Naive B cell (primary cell): ENCODE measurements at places on chromosomes 2 and 18.
A peak's percentile ranks its signal among the peaks of the same experiment; 100 is the strongest.

DNA sequence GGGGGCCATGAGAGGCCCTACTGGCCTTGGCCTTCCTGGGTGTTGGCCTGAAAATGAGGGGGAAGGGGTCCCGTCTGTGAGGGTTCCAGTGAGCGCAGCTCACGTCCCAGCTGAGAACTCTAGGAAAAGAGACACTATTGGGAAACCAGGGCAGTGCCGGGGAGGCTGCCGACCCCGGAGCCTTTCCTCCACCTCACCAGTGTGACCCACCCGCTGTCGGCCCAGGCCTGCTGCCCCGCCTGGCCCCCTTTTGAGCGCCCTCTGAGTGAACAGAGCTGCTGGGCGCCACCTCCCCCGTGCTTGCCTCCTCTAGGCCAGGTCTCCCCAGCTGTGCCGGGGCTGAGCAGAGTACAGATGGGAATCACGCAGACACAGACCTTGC is 17.5 kb upstream of the ARHGEF4 start:
- H3K4me3 ChIP-seq = no peak overlapping the region
- peaks cover 3% of the 10 kb centered on the region for H3K4me1 ChIP-seq
- H3K27ac ChIP-seq = no peak overlapping the region
- no peak for DNase-seq

- no peak for DNase-seq
- H3K4me1 ChIP-seq = peaks cover 14% of the 10 kb centered on the region
- no peak overlapping the region for H3K4me3 ChIP-seq
- H3K27ac ChIP-seq = no peak overlapping the region
These were observed 28.9 kb downstream of the EIPR1 start for GRCh38 chr2:3348767-3349166.

DNA sequence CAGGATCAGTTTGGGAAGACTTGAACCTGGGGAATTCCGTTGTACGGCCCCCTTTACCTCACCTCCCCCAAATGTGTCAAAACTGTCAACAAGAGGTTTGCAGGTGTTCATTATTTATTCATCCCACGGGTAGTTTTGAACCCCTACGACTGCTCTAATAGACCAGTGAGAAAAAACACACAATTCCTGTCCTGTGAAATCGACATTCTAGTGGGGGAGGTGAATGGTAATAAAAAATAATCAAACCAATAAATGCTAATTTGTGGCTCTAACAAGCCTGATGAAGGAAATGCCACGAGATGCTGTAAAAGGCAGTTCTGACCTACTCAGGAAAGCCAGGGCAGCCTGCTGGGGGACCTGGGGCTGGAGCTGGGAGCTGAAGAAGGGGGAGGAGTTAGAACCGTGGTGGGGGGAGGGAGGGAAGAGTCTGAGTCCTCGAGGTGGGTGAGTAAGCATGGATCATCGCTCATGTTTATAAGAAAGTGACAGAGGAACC is 463 bp upstream of the DNAJB2 start:
- H3K27ac ChIP-seq = peak overlapping the region; percentile 99
- no peak for DNase-seq
- no peaks in the 10 kb centered on the region for H3K27me3 ChIP-seq
- peaks cover 10% of the 10 kb centered on the region for H3K36me3 ChIP-seq

DNA sequence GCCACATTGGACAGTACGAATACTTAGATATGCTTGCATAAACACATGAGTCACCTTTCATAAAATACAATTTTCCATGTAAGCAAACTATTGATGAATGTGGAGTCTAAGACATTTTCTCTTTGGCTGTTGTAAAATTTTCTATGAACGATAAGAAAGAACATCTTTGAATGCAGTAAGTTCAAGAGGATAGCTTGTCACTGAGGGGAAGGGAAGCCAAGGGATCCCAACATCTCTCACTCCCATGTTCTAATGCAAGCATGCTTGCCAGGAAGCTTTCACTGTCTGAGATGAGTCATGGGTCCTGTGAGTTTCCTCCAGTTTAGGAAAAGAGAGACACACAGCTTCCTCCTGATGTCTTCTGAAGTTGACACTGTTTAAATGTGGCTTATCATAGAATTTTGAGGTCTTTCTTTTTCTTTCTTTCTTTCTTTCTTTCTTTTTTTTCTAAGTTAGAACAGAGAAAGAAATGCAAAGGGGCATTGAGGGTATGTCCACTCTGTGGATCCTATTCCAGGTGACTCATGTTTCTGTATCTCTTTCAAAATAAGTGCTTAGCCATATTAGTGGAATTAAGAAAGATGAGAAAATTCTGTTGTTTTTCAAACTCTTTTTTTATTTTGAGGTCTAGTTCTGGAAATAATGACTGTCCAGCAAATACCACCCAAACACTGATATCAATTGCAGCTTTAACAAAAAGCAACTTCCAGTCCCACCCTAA is 146.6 kb downstream of the RDH14 start:
- H3K36me3 ChIP-seq = no peaks in the 10 kb centered on the region
- no peaks in the 10 kb centered on the region for H3K4me1 ChIP-seq
- H3K27me3 ChIP-seq = peaks cover 4% of the 10 kb centered on the region
- DNase-seq = no peak
- H3K27ac ChIP-seq = no peak overlapping the region

GRCh38 chr2:42103829-42104228 is 56.0 kb downstream of the PKDCC start:
- peaks cover 39% of the 10 kb centered on the region for H3K4me1 ChIP-seq
- H3K27ac ChIP-seq = no peak overlapping the region
- no peaks in the 10 kb centered on the region for H3K36me3 ChIP-seq
- H3K4me3 ChIP-seq = peak overlapping the region; percentile 39
- DNase-seq = no peak
- no peaks in the 10 kb centered on the region for H3K27me3 ChIP-seq

- no peaks in the 10 kb centered on the region for H3K4me1 ChIP-seq
- H3K36me3 ChIP-seq = no peaks in the 10 kb centered on the region
- no peak for DNase-seq
These were observed 191.2 kb upstream of the CDH19 start for GRCh38 chr18:66795051-66795450.

- H3K4me3 ChIP-seq = no peak overlapping the region
- H3K36me3 ChIP-seq = no peaks in the 10 kb centered on the region
- no peak for DNase-seq
- H3K27me3 ChIP-seq = peaks cover 6% of the 10 kb centered on the region
These were observed 72.2 kb downstream of the TWIST2 start for GRCh38 chr2:238920053-238920452.

DNA sequence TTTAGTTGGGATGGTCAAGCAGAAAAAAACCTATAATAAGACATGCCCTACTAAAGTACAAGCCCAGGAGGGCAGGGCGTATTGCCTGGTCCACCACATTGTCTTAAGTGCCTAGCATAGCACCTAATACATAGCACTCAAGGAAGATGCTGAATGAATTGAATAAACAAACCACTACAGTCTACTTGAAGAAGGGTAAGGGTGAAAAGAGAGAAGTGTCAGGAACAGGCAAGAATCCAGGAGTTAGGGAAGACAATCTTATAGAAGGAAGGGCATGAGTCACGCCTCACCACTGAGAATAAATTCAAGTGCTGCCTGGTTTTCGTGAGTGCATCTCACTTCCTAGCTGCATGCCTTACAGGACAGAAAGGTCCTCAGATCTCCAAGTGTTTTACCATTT is 13.9 kb downstream of the SLC19A3 start:
- H3K27ac ChIP-seq = no peak overlapping the region
- no peak overlapping the region for H3K4me3 ChIP-seq
- H3K4me1 ChIP-seq = no peaks in the 10 kb centered on the region
- peaks cover 26% of the 10 kb centered on the region for H3K27me3 ChIP-seq
- no peaks in the 10 kb centered on the region for H3K36me3 ChIP-seq
- no peak for DNase-seq

GRCh38 chr2:236541008-236541562 is 28.5 kb upstream of the ACKR3 start:
- no peak overlapping the region for H3K4me3 ChIP-seq
- H3K27me3 ChIP-seq = no peaks in the 10 kb centered on the region
- peaks cover 87% of the 10 kb centered on the region for H3K4me1 ChIP-seq
- no peak overlapping the region for H3K27ac ChIP-seq

DNA sequence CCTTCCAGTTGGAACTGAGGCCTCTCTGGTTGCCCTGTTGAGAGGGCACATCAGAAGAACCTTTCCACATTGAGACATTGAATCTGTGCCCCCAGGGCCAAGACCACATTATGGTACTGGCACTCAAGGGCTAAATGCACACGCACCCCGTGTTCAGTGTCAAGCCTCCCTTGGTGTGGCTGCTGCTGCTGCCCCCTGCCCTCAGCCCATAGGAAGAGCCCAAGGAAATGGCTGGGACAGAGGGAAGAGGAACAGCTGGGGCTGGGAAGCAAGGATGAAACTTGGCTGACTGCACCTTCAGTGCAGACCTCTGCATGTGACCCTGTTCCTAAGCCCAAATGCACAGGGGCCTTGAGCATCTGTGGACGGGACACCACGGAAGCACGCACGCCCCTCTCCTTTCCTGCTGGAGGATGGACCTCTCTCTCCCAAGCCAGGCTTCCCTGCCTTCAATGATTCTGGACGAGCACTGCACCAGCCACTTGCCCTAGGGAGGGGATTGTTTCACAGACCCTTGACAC is 40.2 kb downstream of the NIFK start:
- H3K36me3 ChIP-seq = no peaks in the 10 kb centered on the region
- peaks cover 18% of the 10 kb centered on the region for H3K4me1 ChIP-seq
- no peaks in the 10 kb centered on the region for H3K27me3 ChIP-seq
- no peak for DNase-seq
- no peak overlapping the region for H3K4me3 ChIP-seq

DNA sequence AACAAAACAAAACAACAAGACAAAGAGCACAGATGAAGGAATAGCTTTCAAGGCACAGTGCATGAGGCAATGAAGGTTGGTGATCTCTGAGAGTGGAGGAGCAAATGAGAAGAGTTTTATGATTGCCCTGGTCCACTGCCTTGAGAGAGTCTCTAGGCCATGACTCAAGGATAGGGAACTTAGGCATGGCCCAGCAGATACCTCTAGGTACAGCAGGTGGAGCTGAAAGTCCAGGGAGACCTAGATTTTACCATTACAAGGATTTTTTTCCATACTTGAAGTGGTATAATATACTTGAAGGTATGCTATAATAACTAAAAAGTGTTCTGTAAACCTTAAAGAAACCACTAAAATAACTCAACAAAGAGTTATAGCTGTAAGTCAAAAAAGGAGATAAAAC is 239.5 kb upstream of the KLHL29 start:
- H3K4me1 ChIP-seq = no peaks in the 10 kb centered on the region
- no peak overlapping the region for H3K4me3 ChIP-seq
- no peak for DNase-seq
- H3K36me3 ChIP-seq = no peaks in the 10 kb centered on the region
- peaks cover 5% of the 10 kb centered on the region for H3K27me3 ChIP-seq

GRCh38 chr2:165348441-165348840 is 109.2 kb downstream of the SCN2A start:
- no peaks in the 10 kb centered on the region for H3K27me3 ChIP-seq
- no peak overlapping the region for H3K4me3 ChIP-seq
- no peaks in the 10 kb centered on the region for H3K4me1 ChIP-seq
- H3K27ac ChIP-seq = no peak overlapping the region

GRCh38 chr2:40034198-40034597 is 255.1 kb upstream of the THUMPD2 start:
- no peak for DNase-seq
- H3K27ac ChIP-seq = no peak overlapping the region
- no peak overlapping the region for H3K4me3 ChIP-seq
- no peaks in the 10 kb centered on the region for H3K36me3 ChIP-seq
- H3K27me3 ChIP-seq = no peaks in the 10 kb centered on the region

DNA sequence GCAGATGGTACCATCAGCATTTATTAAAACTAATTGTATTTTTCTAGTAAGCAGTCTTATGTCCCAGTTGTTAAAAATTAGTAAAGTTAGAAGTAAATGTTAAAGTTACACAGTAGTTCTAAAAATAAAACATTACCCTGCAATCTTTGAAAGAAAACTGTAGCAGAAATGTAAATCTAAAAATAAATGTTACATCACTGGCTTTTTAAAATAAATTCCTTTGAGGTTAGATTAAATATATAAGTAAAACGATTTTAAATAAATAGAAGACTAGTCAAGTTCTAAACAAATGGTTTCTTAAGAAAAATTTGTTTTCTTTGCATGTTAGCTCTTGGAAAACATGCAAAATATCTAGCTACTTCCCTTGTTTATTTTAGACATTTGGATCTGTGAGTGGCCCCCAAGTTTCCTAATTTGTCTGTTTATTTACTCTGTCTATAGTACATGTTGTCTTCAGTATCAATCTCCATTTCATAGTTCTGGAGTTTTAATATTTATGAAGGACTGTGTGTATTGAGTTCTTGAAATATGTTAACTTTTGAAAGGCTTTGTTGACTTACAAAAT is 58.2 kb downstream of the GLS start:
- H3K4me3 ChIP-seq = no peak overlapping the region
- H3K4me1 ChIP-seq = no peaks in the 10 kb centered on the region
- H3K36me3 ChIP-seq = no peaks in the 10 kb centered on the region
- no peaks in the 10 kb centered on the region for H3K27me3 ChIP-seq
- peak overlapping the region; percentile 60 for H3K27ac ChIP-seq

DNA sequence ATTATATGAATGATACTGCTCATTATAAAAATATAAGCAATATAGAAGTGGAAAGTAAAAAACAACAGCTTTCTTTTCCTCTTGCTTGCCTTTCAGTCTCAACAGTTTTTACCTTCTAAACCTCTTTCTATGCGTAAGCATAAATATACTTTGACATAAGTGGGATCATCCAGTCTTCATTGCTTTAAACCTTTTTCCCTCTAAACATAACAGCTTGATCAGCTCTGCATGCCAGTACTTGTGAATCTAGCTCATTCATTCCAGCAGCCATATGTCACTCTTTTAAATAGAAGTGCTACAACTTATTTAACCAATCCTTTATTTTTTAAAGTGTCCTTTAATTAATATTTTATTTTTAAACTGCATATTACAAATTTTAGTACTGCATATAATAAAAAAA is 88.1 kb downstream of the TTC27 start:
- H3K4me3 ChIP-seq = no peak overlapping the region
- peaks cover 19% of the 10 kb centered on the region for H3K4me1 ChIP-seq
- H3K27me3 ChIP-seq = no peaks in the 10 kb centered on the region
- no peak for DNase-seq
- H3K27ac ChIP-seq = no peak overlapping the region
- H3K36me3 ChIP-seq = peaks cover 33% of the 10 kb centered on the region

DNA sequence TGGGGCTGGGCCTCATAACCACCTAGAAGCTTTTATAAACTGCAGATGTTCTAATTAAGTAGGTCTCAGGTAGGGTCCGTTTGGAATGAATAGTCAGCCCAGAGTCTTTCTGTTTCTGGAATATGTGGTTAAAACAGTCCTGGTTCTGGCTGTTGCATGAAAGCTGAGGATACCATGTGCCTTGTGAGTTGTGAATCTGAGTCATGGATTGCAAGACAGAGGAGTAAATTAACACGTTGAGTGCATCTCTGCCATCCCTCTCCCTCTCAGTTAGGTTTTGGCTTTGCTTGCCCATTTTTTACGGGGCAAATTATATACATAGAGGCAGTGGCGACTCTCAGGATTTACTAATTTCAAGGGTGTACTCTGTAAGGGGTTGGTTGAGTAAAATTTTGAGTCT is 59.1 kb downstream of the NCK2 start:
- peaks cover 71% of the 10 kb centered on the region for H3K4me1 ChIP-seq
- peaks cover 16% of the 10 kb centered on the region for H3K36me3 ChIP-seq
- peak overlapping the region; percentile 98 for H3K27ac ChIP-seq
- no peaks in the 10 kb centered on the region for H3K27me3 ChIP-seq
- no peak for DNase-seq
